Foreskin melanocyte (primary cell): ENCODE measurements at places on chromosomes 12 and 14.

DNA sequence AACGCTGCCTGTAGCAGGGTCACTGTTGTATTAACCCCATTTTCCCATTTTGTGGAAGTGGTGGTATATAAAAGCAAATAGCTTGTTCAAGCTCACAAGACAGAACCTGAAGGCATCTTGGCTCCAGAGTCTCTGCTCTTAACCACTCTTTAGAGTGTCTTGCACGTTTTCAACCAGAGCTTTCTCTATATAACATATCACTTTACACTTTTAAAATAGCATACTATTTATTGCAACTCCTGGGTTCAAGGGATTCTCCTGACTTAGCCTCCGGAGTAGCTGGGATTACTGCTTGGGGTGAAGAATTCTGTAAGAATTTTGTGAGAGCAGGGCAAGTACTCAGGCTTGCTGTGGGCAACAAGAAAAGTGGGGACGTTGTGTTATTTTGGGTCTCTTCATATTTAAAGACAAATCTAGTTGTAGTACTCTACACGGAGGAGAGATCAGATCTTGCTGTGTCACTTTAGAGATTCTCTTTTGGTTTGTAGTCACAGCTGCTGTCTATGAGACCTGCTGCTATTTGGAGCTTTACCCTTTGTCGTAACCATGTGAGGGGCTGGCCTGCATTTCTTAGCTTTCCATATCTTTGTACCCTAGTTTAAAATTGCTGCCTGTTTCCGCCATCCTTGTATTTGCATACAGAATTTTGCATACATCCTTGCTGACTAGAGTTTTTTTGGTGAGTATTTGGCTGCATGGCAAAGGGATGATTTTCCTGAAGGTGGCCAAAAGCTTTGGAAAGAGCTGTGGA is 40.7 kb downstream of the WDR20 start:
- no peak for DNase-seq

GRCh38 chr12:79547735-79548609 is 142.8 kb downstream of the PAWR start:
- peak; percentile 69 for DNase-seq

DNA sequence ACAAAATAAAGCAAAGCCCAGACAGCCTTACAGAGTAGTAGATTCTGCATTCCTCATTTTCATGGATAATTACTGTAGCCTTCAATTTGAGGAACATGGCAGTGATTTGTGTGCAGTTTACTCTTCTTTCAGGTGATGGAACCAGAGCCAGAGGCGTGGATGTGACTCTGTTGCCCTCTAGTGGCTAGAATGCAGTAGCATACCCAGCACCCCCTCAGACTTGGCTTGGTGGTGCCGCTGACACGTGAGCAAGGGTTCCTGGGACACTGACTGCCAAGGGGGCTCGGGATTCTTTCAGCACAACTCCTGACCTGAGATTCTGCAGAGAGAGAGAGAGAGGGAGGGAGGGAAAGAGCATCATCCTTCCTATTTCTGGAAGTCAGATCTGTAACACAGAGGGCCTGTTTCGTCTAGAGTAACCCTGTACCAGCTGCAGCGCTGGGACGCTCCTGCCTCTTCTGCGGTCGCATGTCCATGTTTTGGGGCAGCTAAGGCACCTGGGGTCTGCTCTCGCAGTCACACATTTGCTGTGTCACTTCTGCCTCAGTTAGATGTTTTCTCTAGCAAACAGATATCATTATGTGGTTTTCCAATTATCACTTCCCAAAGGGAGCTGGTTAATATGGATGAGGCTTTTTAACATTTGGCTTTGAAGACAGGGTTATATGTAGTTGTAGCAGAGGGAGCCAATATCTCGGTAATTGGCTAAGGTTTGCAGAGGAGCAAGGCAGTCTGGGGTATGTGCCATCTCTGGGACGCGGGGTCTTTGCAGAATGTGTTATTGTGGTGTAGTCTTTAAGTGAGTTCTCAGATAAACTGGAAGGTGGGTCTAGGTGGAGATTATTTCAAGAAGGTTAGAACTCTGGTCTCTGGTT is 428.1 kb downstream of the NRXN3 start:
- peak; percentile 49 for DNase-seq

DNA sequence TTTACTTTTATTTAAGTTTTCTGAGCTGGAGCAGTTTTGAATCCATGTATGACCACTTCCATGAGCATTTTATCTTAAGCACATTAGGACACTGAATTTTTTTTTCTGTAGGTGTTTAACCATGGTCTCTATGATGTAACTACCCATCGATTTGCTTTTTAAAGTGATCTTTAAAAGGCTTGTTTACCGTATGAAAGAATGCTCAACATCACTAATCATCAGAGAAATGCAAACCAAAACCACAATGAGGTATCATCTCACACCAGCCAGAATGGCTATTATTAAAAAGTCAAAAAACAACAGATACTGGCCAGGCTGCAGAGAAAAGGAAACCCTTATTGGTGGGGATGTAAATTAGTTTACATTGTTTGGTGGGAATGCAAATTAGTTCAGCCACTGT is 23.0 kb downstream of the GLRX5 start:
- no peak for DNase-seq

- DNase-seq: peak; percentile 26
These were observed 89.2 kb downstream of the CFAP54 start for GRCh38 chr12:96578526-96579125.

- DNase-seq: no peak
These were observed 120.1 kb upstream of the MAX start for GRCh38 chr14:65222440-65222858.

GRCh38 chr12:112978163-112979040 is at the start of gene OAS2:
Gene OAS2 (plus strand): TSS chr12:112978519. CDS start chr12:112978609, 90 bp downstream.
- peak; percentile 27 for DNase-seq
